ENCODE measurements at places on chromosomes 3 and 15.

DNA sequence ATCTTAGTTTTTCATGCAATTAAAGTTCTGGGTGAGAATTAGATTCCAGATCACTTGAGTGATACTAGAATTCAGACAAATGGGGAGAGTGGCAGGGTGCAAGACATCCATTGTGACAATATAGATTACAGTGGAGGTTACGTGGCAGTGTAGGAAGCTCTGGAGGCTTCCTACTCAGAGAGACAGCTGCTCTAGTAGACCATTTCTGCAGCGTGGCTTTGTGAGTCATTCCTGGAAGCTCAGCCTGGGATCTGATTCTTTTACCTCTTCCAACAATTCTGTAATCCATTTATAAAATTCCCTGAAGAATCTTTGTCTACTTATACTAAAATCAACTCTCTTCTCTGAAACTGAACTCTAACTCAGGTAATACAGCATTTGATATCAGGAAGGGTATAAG, 90.4 kb upstream of the ASB14 start:
- no peak for DNase-seq

DNA sequence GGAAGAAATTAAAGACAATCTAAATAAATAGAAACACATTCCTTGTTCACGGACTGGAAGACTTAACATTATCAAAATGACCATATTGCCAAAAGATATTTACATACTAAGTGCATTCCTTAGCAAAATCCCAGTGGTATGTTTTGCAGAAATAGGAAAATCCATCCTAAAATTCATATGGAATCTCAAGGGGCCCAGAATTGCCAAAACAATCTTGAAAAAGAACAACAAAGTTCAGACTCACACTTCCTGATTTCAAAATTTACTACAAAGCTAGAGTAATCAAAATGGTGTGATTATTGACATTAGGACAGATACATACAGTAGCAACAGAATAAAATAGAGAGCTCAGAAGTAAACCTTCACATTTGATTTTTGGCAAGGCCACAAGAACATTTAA, 515.5 kb downstream of the OCA2 start:
- no peak for DNase-seq

GRCh38 chr3:185561958-185562357, 9.6 kb upstream of the LIPH start:
- no peak for DNase-seq

DNA sequence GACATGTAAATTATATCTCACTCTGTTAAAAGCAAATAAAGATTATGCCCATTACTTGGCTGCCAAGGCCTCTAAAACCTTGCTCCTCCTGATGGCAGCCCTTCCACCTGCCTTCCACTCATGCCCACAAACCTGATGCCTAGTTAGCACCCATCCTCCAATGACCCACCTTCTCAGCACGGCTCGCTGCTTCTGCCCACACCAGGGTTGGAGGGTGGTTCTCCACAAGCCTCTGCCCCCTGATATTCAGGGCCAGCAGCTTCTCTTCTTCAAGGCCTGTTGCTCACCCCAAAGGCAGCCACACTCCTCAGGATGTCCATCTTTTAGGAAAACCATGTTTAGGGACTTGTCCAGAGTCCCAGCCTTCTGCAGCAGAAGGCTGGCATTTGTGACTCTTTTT, 263.4 kb upstream of the TLE3 start:
- no peak for DNase-seq

- DNase-seq = no peak
These were observed 29.5 kb downstream of the SIAH2 start for GRCh38 chr3:150733373-150733935.

- no peak for DNase-seq
These were observed 213.1 kb downstream of the FOXP1 start for GRCh38 chr3:71370467-71370866.

DNA sequence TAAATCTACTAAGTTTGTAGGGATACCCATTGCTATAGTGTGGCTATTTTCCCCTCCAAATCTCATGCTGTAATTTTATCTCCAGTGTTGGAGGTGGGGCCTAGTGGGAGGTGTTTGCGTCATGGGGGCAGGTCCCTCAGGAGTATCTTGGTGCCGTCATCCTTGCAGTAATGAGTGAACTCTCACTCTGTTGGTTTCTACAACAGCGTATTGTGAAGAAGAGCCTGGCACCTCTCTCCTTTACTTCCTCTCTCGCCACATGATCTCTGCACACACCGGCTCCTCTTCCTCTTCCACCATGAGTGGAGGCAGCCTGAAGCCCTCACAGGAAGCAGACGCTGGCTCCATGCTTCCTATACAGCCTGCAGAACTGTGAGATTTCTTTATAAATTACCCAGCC, 34.0 kb upstream of the TRPM1 start:
- no peak for DNase-seq

GRCh38 chr3:177263615-177264368, 66.5 kb upstream of the TBL1XR1 start:
- DNase-seq = no peak

- peak; percentile 49 for DNase-seq
These were observed 534.5 kb upstream of the KCNMB2 start for GRCh38 chr3:178001670-178002101.

DNA sequence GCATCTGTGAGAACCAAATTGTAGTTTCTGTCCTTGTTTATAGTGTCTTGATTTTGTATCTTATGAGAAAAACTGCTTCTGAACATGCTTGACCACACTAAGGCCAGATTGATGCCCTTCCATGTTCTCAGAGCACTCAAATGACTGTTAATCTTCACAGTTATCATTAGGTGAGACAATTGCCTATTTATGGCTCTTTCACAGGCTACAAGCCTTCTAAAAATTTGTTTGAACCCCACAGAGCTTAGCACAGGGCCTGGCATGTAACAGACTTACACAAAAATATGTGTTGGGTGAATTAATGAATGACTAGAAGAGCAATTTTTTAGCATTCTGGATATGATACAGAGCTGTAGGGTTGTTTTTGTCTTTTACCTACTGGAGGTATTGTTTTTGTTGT, 43.1 kb downstream of the BTLA start:
- DNase-seq = no peak

GRCh38 chr3:113747283-113748046, 630 bp downstream of the ATP6V1A start:
- DNase-seq = peak; percentile 30

DNA sequence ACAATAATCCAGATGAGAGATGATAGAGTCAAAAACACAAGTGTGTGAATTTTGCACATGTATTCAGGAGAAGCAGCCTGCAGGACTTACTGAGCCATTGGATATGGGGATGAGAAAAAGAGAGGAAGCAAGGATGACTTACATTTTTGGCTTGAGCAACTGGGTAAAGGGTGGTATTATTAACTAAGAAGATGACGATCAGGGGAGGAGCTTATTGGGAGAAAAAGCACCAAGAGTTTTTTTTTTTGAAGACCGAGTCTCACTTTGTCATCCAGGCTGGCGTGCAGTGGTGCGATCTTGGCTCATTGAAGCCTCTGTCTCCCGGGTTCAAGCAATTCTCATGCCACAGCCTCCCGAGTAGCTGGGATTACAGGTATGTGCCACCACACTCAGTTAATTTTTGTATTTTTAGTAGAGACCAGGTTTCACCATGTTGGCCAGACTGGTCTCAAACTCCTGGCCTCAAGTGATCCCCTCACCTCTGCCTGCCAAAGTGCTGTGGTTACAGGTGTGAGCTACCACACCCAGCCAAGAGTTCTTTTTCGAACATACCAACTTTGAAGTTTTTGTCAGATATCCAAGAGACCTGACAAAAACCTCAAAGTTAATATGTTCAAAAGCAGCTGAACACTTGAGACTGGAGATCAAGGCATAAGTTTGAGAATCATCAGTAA, 14.8 kb upstream of the SH3BP5 start:
- peak; percentile 35 for DNase-seq

- no peak for DNase-seq
These were observed 14.9 kb downstream of the PSTPIP1 start for GRCh38 chr15:77009646-77010311.

DNA sequence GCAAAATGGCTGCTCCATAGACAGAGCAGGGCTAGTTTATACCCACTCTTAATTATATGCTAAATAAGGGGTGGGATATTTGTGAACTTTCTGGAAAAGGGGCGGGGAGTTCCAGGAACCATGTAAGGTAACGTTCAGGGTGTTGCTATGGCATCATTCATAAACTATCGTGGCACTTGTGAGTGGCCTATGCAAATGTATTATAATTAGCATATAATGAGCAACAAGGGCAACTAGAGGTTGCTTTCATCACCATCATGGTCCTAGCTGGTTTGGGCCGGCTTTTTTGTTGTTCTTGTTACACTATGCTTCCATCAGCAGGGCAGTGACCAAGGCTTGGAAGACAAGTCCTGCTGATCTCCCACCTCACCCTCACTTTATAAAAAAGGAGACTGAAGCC, 43.2 kb upstream of the FGD5 start:
- DNase-seq = no peak

DNA sequence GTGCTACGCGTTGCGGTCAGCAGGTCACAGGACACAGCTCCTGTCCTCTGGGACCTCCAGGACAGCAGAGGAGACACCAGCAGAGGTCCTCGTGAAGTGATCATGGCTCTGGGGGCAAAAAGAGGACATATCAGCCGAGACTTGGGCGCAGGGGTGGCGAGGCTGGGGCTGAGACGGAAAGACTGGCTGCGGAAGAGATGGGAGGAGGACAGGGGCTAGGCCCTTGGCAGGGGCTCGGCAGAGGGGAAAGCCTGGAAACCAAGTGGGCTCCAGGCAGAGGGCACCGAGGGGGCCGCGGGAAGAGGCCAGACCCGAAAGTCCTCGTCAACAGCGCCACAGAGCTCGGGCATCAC, 4.9 kb upstream of the CFAP100 start:
- no peak for DNase-seq

DNA sequence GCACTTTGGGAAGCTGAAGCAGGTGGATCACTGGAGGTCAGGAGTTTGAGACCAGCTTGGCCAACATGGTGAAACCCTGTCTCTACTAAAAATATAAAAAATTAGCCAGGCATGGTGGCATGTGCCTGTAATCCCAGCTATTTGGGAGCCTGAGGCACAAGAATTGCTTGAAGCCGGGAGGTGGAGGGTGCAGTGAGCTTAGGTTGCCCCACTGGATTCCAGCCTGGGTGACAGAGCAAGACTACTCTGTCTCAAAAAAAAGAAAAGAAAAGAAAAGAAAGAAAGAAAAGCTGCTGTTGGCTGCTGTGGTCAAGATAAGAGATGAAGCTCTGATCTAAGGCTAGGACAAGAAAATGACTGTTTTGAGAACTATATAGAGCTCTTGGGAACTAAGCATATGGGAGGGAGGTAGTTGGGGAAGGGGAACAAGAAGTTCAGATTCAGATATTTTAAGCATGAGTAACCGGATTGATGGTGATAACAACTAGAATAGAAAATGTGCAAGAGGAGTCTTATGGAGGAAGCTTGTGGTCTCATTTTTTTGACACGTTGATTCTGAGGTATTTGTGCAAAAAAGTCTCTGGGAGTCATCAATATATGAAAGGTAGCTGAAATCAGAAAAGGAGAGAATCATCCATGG, 25.7 kb downstream of the DNAH12 start:
- DNase-seq = no peak

GRCh38 chr3:180185650-180186049, 148.9 kb upstream of the PEX5L start:
- DNase-seq = no peak

DNA sequence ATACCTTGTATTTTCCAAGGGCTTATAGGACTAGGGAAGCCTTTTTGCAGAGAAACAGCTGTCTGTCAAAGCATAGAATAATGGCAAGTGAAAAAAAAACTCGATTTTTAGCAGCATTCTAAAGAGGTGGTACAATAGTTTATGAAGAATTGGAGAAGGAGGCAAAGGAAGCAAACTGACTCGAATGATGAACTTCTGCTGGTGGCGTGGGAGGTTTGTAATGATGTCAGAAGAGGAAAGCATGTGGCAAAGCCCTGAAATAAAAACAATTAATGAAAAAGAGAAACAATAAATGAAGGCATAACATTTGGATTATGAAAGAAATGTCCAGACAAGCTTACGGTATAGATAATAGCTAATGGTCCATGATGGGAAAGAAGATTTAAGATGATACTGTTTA, 77.5 kb downstream of the RARB start:
- DNase-seq = no peak

DNA sequence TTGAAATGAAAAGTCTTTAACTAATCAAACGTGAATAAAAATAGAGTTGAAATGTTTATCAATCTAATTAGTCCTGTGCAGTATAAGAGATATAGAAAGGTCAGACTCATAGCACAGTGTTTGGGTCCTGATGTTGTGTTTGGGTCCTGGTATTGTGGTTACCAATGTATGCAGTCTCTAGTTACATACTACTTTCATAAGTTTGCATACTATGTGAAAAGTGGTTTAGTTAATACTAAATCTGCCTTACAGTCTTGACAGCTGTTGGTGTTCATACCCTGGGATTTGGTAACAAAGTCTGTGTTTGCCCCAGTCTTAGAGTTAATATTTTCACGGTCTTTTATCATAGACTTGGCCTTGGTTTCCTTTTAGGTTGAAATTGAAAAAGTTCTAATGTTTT, 41.7 kb downstream of the KIF15 start:
- DNase-seq = no peak

GRCh38 chr15:48242015-48242414, 35.9 kb downstream of the SLC12A1 start:
- no peak for DNase-seq

DNA sequence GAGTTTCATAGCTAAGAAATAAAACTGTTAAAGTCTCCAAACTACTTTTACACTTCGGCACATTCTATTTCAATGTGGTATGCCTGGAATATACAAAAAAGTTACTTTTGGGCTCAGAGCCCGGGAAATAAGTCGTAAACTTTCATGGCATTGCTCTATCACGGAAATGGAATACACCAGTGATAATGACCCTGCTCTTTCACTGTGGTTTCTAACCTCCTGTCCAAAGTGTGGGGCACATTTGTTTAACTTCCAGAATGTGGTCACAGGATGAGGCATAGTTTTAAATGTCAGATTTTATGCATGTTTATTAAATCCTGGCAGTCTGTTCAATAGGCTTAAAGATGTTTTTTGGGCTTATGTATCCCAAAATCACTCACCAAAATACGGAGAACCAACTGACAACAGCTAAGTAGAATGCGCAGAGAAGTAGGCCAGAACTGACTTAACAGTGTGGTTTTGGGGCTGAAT, 5.1 kb downstream of the CXCR6 start:
- DNase-seq = no peak

DNA sequence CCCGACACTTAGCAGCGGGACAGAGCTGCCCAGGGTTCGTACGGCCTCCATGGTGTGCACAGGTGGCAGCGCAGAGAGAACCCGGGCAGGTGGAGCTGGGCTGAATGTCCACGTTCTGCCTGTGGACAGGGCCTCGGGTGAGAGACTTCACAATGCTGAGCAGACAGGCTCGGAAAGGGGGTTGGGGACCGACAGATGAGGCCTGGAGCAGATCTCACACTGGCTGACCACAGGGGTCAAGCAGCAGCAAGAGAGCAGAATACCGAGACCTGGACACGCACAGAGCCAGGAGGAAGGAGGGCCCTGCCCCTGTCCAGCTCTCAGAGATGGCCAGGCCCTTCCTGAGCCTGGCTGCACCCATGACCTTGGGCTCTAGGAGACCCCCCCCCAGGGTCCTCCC, 83.0 kb downstream of the VGLL4 start:
- no peak for DNase-seq

DNA sequence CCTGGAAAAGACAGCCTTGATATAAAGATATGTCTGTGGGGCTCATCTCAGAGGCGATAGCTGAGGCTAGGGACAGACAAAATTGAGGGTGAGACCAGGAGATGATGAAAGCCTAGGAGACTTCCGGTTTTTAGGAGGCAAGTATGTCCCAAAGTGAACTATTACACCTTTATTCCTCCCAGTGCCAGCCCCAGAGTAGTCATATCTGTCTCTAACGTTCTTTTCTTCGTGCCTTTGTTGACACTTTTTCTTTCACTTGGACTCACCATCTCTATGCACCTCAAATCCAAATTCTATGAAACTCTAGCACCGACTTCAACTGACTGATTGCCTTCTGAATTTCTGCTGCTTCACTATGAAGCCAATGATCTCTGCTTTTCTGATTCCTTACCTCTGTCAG, 93.8 kb upstream of the RASGRP1 start:
- no peak for DNase-seq

Measured in activated naive CD4-positive, alpha-beta T cell treated with anti-CD3 and anti-CD28 coated beads, Interleukin-2, amount 10 ng/mL, durations not matched to agents 7 days and 5 days (primary cell).